ENCODE measurements at places on chromosomes 11 and 22.

GRCh38 chr11:10611979-10612862 is 43.8 kb upstream of the LYVE1 start:
- DNase-seq, result no peak

GRCh38 chr11:58494101-58494500 is 13.8 kb downstream of the OR5B21 start:
- DNase-seq, result no peak

DNA sequence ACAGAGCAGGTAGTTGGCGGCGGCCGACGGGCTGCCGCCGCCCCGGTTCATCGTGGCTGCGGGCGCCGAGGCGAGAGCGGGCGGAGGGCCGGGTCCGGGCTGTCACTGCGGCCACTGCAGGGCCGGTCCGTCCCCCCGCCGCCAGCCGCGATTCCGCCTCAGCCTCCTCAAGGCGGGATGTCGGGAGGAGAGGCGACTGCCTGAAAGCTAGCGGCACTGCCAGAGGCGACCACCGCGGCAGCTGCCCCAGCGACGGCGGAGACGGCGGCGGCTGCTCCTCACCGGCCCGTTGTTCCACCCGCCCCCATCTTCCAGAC is 234 bp downstream of the SESN3 start:
- no peak for DNase-seq

GRCh38 chr11:111440416-111441205 is 61.5 kb upstream of the POU2AF1 start:
- DNase-seq, result no peak

GRCh38 chr11:30346068-30346688 is 23.3 kb downstream of the ARL14EP start:
- no peak for DNase-seq

GRCh38 chr11:117908959-117909610 is 20.1 kb downstream of the TMPRSS13 start:
- DNase-seq, result peak; percentile 62

GRCh38 chr22:19755145-19755710 is 5.3 kb upstream of the TBX1 start:
- peak; percentile 70 for DNase-seq

DNA sequence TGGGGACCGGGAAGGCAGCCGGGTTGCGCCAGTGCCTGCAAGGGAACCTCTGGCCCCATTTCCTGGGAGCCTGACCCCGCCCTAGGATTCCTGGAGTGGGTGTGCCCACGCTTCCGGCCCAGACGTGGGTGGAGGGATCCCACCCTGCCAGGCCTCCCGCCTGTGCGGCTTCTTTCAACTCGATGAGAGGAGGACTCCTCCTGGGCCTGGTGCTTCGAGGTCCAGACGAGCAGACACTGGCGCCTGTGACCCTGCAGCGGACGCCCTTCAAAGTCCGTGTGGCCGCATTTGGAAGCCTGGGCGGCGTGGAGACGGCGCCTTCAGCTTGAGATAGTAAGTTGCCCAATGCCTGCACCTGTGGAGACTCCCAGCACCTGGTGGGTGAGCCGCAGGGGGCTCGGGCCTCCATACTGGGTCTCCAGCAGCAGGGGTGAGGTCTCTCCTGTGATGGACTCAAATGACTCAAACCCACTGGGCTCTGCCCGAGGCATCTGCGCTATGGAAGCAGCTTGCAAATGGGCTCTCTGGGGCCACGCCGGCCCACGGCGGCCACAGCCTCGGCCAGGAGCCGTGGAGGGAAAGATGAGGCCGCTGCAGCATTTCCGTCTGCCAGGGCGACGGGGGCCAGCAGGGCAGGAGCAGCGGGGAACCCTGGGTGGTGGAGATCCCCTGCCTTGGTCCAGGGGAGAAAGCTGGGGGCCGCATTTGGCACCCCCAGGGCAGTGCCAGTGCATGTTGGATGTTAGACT is 64.3 kb upstream of the PPARA start:
- DNase-seq, result no peak

GRCh38 chr11:63869683-63870082 is 30.8 kb downstream of the MARK2 start:
- DNase-seq, result no peak

DNA sequence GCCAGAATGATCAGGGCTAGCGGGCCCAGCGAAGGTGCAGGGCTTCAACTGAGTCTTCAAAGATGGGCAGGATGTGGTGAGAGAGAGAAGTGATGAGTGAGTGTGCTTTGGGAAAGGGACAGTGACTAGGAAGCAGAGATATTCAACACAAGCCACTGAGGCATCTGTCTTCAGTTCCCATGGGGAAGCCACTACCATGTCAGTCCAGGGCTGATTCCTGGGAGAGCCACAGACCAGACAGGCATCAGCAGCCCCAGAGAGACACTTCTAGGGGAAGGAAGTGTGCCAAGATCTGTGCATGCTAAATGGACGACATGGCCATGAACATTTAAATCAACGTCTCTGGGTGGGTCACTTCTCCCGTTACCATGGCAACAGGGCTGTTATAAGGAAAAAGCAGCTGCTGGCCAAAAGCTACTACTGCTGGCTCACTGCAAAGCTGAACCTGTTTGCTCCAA is 28.5 kb downstream of the P4HA3 start:
- no peak for DNase-seq

DNA sequence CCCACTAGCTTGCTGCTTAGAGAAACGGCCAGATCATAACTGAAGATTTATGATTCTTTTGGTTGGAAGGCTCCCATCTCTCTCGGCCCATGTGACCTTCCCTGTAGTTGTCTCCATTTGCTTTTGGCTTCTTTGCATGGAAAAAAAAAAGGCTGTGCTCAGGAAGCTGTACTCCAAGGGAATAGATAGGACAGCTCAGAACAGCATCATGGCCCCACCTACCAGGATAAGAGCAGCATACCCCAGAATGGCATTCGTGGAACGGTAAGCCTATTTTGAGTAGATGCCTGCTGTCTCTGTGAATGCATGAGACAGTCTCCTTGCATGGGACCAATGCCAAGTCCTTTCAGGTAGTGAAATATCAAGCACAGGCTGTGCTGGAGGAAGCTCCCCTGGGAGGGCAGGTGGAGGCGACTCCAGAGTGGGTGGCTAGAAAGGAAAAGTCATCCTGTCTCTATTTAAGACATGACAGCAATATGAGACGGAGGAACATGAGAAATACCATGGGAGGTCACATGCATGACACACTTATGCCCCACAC is 94.1 kb upstream of the AMOTL1 start:
- no peak for DNase-seq

GRCh38 chr22:41508770-41509170 is 35.5 kb downstream of the POLR3H start:
- DNase-seq, result peak; percentile 62

GRCh38 chr22:23213581-23214334 is 33.4 kb downstream of the BCR start:
- DNase-seq, result no peak

All from endodermal cell (in vitro differentiated cells).